Left kidney (tissue), 8 donors: ENCODE measurements at places on chromosomes 11 and 22. TPM values are rescaled to one million over a fixed set of nuclear protein-coding genes. Genes with fewer than 3 reads are reported as not detected.

The TRIM6 gene
- 61.8 TPM for polyA plus RNA-seq

The OR52B6 gene
- polyA plus RNA-seq: 0.23 TPM

The PIWIL4 gene
- polyA plus RNA-seq: 4.7 TPM

The FGF19 gene
- polyA plus RNA-seq: 0.67 TPM

The PGA3 gene
- polyA plus RNA-seq: 0.18 TPM

The FAT3 gene
- polyA plus RNA-seq: 13.7 TPM

The ALDH3B2 gene
- 2.8 TPM for polyA plus RNA-seq

The QSER1 gene
- 53.6 TPM for polyA plus RNA-seq

The SYT9 gene
- 5.0 TPM for polyA plus RNA-seq

The LINC01488 gene
- polyA plus RNA-seq: not detected

The OTOG gene
- 0.83 TPM for polyA plus RNA-seq

The PKNOX2 gene
- 13.9 TPM for polyA plus RNA-seq
